ENCODE measurements at places on chromosomes 6 and 20.

DNA sequence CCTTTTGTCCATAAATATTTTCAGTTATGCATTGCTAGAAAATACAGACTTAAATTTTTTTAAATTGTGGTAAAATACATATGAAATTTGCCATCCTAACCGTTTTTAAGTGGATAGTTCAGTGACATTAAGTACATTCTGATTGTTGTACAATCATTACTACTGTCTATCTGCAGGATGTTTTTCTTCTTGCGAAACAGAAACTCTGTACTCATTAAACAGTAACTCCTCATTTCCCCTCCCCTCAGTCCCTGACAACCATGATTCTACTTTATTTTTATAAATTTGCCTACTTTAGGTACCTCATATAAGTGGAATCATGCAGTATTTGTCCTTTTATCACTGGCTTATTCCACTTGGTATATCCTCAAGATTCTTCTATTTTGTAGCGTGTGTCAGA lies 21.3 kb downstream of the TAF11 start:
- DNase-seq = no peak

- no peak for DNase-seq
Observed at GRCh38 chr6:48883116-48883515, 579.9 kb downstream of the MMUT start.

DNA sequence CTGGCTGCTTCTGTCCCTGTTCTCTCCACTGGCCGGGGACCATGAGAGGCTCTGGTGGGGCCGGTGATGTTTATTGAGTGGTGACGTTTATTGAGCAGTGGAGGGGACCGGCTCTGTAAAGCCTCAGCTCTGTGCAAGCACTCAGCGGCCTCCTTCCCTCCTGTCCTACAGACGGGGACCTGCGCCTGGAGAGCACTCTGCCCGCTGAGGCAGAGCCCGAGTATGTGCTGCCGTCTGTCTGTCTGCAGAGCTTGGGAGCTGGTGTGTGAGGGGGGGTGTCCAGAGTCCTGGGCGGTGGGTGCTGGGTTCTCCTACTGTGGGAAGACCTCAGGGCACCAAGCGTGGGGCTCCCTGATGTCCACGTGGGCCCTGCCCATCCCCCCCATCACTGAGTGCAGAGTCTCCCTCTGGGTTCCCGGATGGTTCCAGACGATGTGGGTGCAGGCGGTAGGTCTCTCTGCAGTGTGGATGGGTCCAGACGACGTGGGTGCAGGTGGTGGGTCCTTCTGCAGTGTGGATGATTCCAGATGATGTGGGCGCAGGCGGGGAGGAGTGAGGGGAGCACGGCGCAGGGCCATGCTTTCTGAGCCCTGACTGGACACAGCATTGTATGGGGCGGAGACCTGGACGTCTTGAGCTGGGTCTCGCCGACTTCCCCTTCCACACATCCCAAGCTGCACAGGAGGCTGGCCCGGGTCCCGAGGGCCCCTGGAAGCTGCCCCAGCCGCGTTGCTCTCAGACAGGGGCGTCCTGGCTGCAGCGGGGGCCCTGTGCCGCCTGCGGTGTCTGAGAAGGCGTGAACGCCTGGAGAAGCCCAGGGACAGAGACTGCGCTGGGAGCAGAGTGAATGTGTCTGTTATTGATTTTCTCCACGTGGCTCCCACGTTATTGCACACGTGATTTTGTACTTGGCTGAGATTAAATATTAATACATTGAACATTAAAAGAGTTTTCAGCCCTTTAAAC lies 14.9 kb upstream of the BHLHE23 start:
- DNase-seq = no peak

GRCh38 chr20:10513061-10513460 lies 78.0 kb downstream of the SLX4IP start:
- no peak for DNase-seq

- DNase-seq = no peak
Observed at GRCh38 chr20:23246717-23247664, 103.6 kb upstream of the NXT1 start.

- no peak for DNase-seq
Observed at GRCh38 chr20:20731000-20731944, 18.8 kb upstream of the RALGAPA2 start.

- peak; percentile 34 for DNase-seq
Observed at GRCh38 chr6:134714679-134715078, 235.2 kb downstream of the ALDH8A1 start.

DNA sequence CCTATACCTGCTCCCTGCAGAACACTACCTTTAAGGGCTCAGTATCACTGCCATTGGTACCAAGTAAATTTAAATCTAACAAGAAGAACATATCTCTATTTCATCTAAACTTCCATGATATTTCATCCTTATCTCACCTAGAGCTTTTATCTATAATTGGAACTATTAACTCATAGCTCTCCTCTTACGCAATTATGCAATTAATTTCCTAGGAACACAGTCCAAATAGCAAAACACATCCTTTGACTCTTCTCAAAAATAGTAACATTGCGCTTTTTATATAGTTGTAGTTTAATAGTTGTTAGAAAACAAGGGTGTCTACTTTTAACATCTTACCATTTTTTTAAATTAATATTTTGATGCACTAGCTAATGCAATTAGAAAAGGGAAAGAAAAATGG lies 986.8 kb upstream of the SLC35B3 start:
- DNase-seq = no peak

GRCh38 chr6:157951828-157952227 lies 29.8 kb upstream of the SYNJ2 start:
- no peak for DNase-seq

DNA sequence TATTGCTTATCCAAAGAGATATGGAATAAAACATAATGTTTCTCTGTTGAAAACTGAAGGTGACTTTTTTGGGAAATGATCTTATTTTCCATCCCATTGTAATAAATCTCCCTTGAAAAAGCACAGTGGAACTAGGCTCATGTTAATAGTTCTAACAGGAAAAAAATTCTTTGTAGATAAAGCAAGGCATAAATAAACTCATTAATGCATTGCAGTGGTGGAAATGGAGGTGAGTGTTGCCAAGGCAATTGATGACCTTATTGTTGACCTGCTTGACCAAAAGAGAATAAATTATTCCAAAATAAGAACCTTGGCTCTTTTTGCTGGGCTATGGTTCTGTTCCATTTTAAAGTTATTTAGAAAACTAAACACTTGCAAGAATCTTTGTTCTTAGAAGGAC lies 55.2 kb downstream of the TRMT11 start:
- DNase-seq = no peak

GRCh38 chr6:3267162-3267561 lies 8.4 kb downstream of the PSMG4 start:
- peak; percentile 66 for DNase-seq

GRCh38 chr6:56862415-56863175 lies 92.3 kb upstream of the BEND6 start:
- DNase-seq = no peak

DNA sequence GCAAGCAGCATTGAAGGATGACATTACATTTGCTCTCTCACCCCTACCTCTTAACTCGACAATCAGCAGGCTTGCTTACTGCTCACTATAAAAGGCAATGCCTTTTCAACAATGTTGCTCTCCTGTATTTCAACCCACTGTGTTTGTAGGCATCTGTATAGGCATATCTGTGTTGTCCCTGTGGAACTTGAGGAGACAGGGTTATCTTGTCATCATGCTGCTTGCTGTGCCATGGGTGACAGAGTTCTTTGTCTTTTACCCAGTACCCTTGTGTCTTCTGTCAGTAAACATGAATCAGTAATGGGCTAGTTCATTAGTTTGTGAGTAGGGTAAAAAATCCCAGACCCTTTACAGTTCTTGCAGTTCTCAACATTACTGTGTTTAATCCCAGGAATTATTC lies 25.2 kb downstream of the PHF3 start:
- DNase-seq = no peak

DNA sequence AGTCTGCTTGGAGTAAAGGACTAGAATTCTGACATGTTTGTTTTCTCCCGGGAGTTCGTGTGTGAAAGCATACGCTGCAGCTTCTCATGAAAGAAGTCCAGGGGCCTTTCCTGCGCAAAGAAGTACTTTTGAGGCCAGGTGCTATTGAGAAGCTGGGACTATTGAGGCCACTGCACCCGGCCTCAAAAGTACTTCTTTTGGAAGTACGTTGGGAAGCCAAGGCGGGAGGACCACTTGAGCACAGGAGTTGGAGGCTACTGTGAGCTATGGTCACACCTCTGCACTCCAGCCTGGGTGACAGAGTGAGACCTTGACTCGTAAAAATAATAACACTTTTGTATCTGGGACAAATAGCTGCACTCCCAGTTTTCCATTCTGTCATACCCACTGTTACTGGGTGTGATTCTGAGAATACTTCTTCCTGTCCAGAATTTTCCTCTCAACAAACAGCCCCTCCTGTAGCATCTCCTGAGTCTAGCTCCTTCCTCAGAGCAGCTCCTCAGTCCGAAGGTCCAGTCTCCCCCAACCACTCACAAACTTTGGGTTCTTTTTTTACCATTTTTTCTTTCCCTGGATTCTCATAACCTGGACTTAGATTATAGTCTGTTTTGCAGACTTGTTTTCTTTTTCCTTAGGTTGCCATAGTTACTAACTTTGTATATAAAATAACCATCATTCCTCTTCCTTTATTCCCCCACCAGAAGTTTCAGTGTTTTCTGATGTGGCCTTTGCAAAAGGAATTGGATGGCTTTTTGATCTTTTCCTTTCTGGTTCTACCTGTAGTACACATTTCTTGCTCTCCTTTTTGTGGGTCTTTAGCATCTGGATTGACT lies 12.7 kb downstream of the STK35 start:
- no peak for DNase-seq

Data from left lung (tissue), 14 donors.